Peyer's patch (tissue), 4 donors: ENCODE measurements at places on chromosomes 12 and 14.

DNA sequence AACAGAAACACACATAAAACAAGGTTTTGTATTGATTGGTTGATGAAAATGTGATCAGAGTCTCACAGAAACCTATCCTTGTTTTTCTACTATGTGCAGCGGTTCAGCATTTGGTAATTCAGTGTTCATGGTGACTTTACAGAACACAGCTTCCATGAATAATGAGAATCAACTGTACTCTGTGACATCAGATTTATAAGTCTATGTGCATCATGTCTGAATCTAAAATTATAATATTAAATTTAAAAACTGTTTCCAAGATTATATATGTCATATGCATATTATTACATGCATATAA is 104.3 kb downstream of the SLC16A7 start:
- no peaks in the 10 kb centered on the region for H3K27me3 ChIP-seq
- H3K27ac ChIP-seq, result no peak overlapping the region
- H3K4me1 ChIP-seq, result no peaks in the 10 kb centered on the region
- no peaks in the 10 kb centered on the region for H3K36me3 ChIP-seq

- H3K4me3 ChIP-seq, result no peak overlapping the region
- H3K4me1 ChIP-seq, result no peaks in the 10 kb centered on the region
- H3K36me3 ChIP-seq, result peaks cover 60% of the 10 kb centered on the region
- no peak for DNase-seq
- H3K27ac ChIP-seq, result no peak overlapping the region
Measured at GRCh38 chr12:32603858-32604257, 75.2 kb upstream of the DNM1L start.

DNA sequence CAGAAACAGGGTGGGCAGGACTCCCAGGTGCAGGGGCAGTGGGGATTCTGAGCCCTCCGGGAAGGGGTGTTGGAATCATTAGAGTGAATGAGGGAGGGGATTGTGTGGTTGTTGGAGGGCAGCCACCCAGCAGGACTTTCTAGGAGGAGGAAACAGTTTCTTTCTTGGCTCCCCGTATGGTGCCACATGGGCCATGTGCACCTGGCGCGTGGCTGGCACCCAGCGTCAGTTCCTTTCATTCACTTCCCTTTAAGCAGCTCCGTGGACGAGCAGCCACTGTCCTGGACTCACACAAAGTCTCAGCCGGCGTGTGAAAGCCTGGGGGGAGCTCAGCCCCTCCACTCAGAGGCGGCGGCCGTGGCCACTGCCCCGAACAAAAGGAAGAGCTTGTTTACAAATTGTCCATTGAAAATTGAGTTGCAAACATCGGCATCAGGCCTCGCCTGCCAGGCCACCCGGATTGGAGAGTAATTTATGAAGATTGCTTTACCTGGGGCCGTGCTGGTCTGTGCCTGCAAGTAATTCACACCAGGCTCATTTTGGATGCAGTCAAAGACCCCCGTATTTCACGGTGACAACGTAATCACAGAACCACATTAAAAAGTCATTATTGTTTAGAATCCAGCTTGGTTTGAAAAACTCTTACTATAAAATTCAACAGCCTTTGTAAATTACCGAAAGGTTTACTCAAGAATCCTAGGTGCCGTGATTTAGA is 101.7 kb upstream of the C14orf180 start:
- no peaks in the 10 kb centered on the region for H3K27me3 ChIP-seq
- H3K4me3 ChIP-seq, result no peak overlapping the region
- no peak overlapping the region for H3K27ac ChIP-seq
- no peaks in the 10 kb centered on the region for H3K36me3 ChIP-seq
- DNase-seq, result no peak
- H3K4me1 ChIP-seq, result no peaks in the 10 kb centered on the region

GRCh38 chr14:69695322-69696203 is 71.4 kb upstream of the SRSF5 start:
- no peaks in the 10 kb centered on the region for H3K36me3 ChIP-seq
- DNase-seq, result peak; percentile 71
- H3K27ac ChIP-seq, result peak overlapping the region; percentile 82
- peaks cover 22% of the 10 kb centered on the region for H3K4me1 ChIP-seq
- no peaks in the 10 kb centered on the region for H3K27me3 ChIP-seq

DNA sequence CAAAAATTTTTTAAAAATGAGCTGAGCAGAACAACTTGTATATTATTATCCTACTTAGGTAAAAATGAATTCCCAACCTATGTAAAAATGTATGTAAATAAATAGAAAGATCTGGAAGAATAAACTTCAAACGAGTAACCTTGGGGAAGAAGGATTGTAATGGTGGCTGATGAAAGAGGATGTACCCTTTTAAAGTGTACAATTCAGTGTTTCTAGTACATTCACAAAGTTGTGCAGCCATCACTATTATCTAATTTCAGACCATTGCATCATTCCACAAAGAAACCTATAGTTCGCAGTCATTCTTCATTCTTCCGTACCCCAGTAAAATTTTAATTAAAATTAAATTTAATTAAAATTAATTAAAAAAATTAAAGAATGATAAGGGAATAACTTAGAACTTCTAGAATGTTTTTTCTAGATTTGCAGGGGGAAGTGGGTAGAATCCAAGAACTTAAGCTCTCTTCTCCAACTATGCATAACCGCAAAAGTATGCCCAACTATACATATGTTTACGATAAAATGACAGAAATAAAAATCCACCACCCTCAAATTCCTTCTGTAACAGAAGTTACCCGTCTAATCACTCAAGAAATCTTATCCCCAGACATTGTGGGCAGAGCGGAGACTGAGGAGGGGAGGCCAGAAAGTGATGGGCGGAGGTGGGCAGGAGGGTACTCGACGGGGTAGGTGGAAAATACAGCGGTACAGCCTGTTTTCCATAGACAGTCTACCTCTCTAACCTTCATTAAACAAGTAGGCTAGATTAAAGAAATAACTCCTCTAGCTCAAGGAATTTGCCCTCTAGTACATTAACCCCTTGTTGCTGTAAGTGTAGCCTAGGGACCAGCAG is 921 bp downstream of the DEPDC4 start:
- no peaks in the 10 kb centered on the region for H3K27me3 ChIP-seq
- H3K4me1 ChIP-seq, result no peaks in the 10 kb centered on the region
- peak overlapping the region; percentile 96 for H3K4me3 ChIP-seq
- H3K27ac ChIP-seq, result peak overlapping the region; percentile 96
- H3K36me3 ChIP-seq, result no peaks in the 10 kb centered on the region
